OCI-LY7 (cell line): ENCODE measurements at places on chromosomes 2 and 18. TPM values are rescaled to one million over a fixed set of nuclear protein-coding genes. Genes with fewer than 3 reads are reported as not detected.
A peak's percentile ranks its signal among the peaks of the same experiment; 100 is the strongest.

The PLCD4 gene
- 0.48 TPM in 1 of 2 replicates, not detected in the other for total RNA-seq

DNA sequence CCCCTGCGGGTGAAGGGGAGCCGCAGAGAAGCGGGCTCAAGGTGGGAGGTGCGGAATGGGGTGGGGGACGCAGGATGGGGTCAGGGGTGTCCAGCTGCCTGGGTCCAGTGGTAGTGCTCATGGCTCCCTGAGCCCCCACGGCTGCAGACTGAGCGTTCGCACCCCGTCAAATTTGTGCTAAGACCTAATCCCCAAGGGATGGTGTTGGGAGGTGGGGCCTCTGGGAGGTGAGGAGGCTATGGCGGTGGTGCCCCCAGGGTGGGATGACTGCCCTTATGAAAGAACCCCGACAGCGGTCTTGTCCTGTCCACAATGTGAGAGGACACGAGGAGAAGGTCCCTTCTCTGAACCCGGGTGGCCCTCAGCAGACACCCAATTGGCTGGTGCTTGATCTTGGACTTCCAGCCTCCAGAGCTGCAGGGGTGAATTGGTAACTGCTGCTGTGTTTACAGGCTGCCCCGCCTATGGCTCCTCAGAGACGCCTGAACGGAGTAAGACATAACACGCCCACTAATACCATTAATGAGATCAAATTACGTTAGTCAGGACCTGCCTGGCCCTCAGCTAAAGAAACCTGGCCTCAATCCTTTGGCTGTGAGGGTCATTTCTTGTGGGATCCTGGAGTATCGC lies 42.6 kb downstream of the PXDN start:
- DNase-seq, result no peak

- no peak for DNase-seq
Measured at GRCh38 chr2:18623782-18624181, 34.4 kb upstream of the NT5C1B start.

DNA sequence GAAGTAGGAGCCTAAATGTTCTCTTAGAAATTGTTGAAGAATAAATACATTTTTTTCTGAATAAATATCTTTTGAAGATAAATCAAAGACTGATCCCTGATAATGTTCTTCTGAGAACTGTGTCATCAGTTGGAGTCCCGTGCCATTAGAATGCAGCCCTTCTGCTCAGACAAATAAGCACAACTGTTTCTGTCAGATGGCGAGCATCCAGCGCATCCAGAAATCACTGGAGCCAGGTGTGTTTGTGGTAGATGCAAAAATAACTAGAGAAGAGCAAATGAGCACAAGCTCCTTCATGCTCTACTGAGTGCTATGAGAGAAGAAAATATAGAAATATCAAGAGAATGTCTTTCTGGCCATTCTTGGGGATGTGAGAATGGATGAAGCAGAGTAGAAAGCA lies 573.7 kb downstream of the THSD7B start:
- no peak for DNase-seq

DNA sequence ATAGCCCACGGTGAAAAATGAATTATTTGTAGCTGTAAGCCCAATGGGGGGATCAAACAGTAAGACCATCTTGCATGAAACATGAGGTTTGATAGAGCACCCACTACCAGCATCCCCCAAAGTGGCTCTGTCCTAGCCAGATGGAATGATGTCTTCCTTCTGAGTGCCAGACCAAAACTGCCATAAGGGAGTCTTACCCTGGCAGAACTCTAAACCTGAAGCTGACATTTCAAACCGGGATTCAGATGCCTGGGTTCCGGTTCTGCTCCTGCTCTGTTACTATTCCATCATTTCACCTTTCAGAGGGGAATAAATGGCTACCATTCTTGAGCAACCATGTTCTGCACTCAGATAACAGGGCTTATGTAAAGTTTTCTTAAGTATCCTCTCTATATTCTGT lies 67.4 kb downstream of the MYO3B start:
- DNase-seq, result no peak

DNA sequence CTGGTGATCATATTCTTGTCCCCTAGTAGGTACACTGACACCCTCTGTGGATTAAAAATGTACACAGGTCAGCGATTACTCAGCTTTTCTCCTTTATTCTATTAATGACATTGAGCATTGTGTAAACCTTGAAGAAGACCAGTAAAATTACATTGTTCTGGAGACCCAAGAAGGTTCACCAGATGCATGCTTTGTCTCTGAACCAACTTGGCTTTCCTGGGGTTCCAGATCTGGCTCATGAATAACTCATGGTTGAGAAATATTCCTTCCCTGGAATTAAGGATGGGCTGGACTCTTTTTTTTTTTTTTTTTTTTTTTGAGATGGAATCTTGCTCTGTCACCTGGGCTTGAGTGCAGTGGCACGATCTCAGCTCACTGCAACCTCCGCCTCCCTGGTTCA lies 11.9 kb downstream of the LBH start:
- no peak for DNase-seq

- DNase-seq, result no peak
Measured at GRCh38 chr2:37149626-37150322, 7.0 kb downstream of the EIF2AK2 start.

The NT5C1B gene
- total RNA-seq, result not detected in 2 replicates

- no peak for DNase-seq
Measured at GRCh38 chr2:126797622-126798275, 100.9 kb upstream of the TEX51 start.

DNA sequence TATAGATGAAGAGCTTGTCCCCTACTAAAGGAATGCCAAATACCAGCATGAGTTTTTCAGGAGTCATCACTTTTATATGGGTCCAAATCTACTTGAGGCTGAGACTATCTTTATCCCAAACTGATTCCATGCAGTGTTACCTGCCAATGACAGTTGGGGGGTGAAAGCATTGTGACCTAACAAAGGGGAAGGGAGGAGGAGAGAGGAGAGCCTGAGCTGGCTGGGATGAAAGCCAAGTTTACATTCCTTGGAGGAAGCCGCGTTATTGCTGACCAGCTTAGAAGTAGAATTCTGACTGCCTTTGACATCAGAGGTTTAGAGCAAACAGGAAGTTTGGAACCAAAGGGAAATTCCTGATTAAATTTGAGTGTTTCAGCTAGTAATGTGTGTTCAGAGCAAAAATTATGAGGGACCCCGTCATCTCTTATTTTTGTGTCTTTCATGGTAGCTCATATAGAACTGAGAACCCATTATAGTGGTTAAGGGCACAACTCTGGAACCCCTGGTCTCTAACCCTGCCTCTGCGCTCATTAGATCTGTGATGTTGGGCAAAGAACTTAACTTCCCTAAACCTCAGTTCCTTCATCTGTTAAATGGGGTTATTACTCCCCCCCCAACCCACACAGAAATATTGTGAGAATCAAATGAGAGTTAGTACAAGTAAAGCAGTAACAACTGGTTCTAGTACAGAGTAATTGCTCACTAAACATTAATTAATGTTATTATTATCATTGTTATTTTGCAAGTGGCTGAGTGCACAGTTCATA lies 199.3 kb upstream of the EPAS1 start:
- DNase-seq, result no peak

The RIT2 gene
- not detected in 2 replicates for total RNA-seq

The GKN2 gene
- total RNA-seq, result not detected in 2 replicates

The REG3A gene
- total RNA-seq, result not detected in 2 replicates

DNA sequence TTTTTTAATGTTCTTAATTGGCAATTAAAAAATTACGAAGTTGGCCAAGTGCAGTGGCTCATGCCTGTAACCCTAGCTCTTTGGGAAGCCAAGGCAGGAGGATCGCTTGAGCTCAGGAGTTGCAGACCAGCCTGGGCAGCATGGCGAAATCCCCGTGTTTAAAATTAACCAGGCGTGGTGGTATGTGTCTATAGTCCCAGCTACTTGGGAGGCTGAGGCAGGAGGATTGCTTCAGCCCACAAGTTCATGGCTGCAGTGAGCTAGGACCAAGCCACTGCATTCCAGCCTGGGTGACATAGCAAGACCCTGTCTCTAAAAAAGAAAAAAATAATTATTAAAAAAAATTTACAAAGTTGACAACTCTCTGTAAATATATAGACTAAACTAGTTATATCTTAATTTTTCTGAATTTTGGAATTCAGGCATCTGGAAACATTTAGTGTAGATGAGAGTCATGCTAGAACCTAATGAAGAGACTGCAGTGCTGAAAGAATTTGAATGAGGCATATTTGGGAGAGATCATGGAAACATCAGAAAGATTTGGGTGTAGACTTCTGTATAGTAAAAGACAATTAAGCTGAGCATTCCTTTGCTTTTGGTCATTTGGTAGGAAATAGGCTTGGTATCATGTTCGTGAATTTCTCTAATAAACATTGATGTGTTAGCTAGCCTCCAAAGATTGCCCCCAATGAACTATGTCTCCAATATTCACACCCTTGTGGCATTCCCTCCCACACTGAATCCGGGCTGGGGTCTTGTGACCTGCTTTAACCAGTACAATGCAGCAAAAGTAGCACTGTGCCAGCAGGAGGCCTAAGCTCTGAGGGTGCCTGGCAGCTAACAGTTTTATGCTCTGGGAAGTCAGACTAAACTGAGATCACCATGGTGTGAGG lies 4.2 kb upstream of the ROCK1 start:
- DNase-seq, result no peak

DNA sequence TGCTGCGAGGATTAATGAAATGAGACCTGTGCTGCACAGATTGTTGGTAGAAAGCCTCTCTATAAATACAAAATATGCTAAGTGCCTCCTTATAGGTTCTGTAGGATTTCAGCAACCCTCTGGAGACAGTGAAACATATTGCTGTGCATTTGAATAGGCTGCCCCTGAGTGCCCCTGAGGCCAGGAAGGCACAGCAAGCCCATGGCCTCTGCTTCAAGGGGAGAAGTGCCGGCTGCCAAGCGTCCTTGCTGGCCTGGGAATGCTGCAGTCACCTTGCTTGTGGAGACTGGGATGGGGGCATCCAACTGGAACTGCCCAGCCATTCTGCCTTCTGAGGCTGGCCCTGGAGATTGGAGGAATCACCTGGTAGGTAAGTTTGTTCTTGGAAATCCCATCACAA lies 397.2 kb upstream of the SMIM21 start:
- no peak for DNase-seq

- no peak for DNase-seq
Measured at GRCh38 chr18:57791911-57792310, 11.2 kb downstream of the ATP8B1 start.

- DNase-seq, result no peak
Measured at GRCh38 chr2:128799730-128800129, 481.1 kb upstream of the HS6ST1 start.

GRCh38 chr2:167637741-167638140 lies 609.7 kb downstream of the STK39 start:
- DNase-seq, result no peak

The LOXL3 gene
- total RNA-seq, result 0.21 and 0.79 TPM in 2 replicates

The IL36RN gene
- total RNA-seq, result not detected in 2 replicates

DNA sequence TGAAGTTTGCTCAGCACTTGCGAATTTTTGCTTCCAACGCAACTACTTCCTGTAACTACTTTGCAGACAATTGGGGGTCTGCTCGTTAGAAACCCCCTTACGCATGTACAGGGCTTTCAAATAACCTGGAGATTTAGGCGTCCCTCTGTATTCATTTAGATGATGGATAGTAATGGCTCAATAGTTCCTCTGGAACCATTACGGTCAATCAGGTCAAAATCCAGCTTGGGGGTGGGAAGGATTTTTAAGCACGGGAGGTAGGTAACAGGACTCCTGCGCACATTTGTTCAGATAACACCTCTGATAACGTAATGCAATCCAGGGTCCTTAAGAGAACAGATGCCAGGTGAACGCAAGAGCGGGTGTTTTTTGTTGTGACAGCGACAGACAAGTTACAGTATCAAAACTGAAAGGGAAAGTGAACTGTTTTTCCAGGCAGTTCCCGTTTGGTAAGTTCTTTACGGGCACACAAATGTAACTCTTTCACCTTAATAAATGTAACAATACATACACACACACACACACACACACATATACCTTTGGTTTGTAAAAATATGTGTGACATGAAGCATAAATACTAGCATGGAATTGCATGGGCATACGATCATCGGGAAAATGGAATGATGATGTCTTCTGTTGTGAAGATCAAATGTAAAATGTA lies 3.8 kb upstream of the OSR1 start:
- peak; percentile 9 for DNase-seq

The EVX2 gene
- not detected in 2 replicates for total RNA-seq

The SLC19A3 gene
- not detected in 2 replicates for total RNA-seq

- no peak for DNase-seq
Measured at GRCh38 chr2:104572834-104573233, 281.1 kb upstream of the POU3F3 start.

- DNase-seq, result no peak
Measured at GRCh38 chr2:237011206-237011795, 74.4 kb upstream of the COPS8 start.

The CYBRD1 gene
- total RNA-seq, result not detected in 2 replicates

GRCh38 chr2:142678164-142678563 lies 199.3 kb upstream of the KYNU start:
- no peak for DNase-seq

The CKAP2L gene
- 61.8 and 77.3 TPM in 2 replicates for total RNA-seq

The YWHAQ gene
- total RNA-seq, result 252 and 268 TPM in 2 replicates

DNA sequence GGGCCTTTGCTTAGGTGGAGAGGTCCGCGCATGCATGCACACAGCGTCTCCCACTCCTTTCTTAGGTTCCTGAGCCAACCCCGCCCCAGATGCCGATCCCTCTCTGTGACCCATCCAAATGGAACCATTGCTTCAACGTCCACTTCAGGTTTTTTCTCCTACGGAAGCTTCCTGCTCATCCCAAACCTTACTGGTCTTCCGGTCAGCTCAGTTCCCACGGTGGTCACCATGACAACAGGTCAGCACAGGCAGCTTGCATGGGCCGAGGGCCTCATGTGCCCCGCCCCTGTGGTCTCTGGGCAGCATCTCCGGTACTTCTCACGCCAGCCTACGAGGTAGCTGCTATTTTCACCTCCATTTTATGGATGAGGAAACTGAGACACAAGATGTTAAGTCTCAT lies 163.7 kb downstream of the SOCS6 start:
- DNase-seq, result no peak

DNA sequence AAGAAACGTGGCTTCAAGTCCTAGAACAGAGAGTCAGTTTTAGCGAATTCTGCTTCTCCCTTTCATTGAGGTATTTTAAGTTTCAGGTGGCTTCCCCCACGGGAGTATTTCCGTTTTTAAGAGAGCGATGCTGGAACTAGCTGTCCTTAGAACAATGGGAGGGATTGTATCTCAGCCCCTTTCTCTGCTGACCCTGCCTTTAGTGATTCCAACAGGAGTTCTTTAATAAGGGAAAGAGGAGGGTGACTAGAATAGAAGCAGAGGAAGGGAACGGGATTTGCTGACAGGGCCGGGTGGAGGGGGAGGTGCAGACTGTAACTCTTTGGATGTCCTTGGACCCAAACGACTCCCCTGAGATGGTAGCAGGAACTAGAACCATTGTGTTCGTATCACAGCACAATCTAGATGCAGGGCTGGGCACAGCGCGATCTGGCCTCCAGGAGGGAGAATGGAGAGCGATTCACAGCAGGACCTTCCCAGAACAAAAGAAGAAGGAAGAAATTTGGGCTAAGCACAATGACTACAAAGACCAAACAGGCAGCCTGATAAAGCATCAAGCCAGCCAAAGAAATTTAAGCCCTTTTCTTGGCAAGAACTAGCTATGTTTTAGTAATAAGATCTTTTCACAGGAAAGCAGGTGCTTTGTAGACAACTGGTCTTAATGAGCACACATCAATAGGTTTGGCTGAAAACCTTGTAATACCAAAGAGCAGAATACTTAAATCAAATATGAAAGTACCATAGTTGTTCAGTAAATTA lies 15.8 kb upstream of the RTTN start:
- no peak for DNase-seq

The PSMA8 gene
- 0.19 and 0.37 TPM in 2 replicates for total RNA-seq

- no peak for DNase-seq
Measured at GRCh38 chr2:26175466-26176278, 2.8 kb downstream of the GAREM2 start.
